ENCODE measurements at places on chromosomes 12 and 14.

DNA sequence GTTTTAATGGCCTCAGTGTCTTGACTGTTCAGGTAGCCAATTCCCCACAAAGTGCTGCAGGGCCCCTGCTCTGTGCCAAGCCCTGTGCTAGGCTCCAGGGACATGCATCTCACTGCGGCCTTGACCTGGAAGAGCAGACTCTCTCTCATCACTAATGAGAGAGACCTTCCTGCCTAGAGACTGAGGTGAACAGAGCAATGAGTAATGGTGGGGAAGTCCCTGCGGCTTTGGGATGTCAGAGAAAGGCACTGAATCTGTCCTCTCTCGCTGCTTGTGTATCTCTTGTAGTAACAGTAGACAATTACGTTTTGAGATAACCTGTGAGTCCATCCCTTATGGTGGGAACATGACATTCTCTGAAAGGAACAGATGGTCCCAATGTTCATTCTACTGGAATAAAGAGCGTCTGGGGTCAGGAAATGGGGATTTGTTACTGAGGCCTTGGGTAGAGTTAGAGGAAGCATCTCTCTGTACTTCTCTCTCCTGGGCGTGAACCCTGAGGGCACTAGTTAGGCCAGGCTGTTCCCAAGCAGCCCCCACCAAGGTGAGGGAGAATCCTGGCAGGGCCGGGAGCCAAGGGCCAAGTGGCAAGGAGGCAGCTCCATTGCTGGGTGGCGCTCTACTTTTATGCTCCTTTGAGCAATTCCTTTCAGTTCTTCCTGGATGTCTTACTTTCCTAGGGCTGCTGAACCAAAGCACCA lies 13.5 kb downstream of the NFATC4 start:
- no peak for DNase-seq

- no peak for DNase-seq
Observed at GRCh38 chr14:55359307-55359706, 52.3 kb downstream of the ATG14 start.

DNA sequence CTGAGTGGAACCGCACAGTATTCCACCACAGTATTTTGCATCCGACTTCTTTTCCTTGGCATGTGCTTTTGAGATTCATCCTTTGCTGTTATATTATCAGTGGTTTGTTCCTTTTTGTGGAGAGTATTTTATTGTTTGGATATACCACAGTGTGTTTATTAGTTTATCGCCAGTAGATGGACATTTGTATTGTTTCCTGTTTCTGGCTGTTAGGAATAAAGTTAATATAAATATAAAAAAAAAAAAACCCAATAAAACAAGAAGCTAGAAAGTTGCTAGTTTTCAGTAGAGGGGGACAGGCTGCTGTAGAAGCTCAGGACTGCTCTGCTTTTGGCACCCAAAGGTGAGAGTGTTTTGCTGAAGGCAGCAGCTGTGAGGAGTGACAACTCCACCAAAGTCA lies 62.0 kb upstream of the EEA1 start:
- no peak for DNase-seq

DNA sequence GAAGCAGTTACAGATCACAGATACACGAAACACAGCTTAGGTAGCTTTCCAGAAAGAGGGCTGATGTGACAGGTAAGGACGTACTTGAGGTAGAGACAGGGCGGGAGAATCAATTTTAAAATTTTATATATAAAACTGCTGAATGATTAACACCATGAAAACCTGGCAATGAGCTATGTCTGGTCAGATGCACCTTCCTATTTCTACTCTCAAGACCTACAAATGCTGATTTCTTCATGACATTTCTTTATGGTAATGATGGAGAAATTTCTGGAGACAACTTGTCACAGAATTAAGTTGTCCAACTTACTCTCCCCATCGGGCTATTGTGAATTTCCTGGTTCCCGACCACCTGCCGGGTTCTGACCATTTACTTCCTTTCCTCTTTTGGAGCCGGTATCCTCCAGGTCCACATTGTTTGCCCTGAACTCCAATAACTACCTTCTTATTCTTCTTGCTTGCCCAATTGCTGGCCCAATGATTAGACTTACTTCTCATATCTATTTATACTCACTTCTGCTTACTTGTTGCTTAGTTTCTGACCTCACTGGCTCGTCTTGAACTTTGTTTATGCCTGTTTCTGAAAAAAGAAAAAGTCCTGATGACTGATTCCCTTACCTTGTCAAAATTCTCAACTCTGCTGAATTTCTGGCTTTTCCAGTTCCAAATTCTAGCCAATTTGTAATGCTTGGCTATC lies 12.8 kb upstream of the ATP2B1 start:
- no peak for DNase-seq

DNA sequence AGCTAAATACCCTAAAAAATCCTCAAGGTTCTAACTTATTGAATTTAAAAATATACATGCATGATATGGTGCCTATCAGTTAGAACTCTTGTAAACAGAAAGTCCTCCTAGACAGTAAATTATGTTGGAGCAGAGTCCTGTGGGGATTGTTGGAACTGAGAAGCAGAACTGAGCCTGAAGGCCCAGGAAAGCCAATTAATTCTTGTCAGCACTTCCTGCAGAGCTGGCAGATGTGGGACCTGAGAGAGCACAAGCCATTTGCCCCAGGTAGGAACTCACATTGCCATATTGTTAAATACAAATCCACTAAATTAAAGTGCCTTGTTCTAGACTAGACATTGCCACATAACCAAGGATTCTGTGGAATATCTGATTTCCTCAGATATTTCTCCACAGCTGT lies 117.1 kb downstream of the RTN1 start:
- DNase-seq = no peak
